ENCODE measurements at places on chromosomes 12 and 14.

DNA sequence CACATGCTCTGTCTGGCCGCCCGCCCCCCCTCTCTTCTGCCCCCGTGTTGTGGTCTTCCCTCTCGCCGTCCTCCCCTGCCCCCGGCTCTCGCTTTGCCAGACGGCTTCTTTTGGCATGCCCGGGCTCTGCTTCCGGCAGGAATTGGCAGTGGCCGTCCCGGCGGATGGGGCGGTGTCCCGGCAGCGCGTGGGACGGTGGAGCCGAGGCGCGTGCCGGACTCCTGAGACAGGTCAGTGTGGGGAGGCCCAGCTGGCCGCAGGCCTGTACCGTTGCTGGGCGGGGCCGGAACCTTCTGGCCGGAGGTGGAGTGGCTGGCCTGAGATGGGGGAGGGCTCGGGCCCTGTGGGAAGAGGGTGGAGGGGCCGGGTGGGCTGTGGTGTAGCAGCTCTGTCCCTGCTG is 17.1 kb downstream of the KIF26A start:
- DNase-seq = no peak

- DNase-seq = no peak
These were observed 30.8 kb downstream of the MIA2 start for GRCh38 chr14:39264558-39264957.

DNA sequence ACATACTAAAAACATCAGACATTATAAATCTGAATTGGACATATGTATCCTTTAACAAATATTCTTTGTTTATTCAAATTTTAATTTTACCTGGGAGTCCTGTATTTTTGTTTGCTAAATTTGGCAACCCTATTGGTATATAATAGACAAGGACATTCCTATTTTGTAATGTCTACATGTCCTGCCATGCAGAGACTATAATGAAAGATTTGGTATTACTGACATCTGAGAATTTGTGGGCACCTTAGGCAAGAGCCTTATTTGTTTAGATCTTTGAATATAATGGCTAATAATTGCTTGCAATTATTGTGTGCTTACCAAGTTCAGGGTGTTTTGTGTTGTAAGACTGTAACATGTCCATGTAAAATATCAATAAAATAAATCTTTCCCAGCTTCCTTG is 334.4 kb downstream of the KCNH5 start:
- DNase-seq = no peak

DNA sequence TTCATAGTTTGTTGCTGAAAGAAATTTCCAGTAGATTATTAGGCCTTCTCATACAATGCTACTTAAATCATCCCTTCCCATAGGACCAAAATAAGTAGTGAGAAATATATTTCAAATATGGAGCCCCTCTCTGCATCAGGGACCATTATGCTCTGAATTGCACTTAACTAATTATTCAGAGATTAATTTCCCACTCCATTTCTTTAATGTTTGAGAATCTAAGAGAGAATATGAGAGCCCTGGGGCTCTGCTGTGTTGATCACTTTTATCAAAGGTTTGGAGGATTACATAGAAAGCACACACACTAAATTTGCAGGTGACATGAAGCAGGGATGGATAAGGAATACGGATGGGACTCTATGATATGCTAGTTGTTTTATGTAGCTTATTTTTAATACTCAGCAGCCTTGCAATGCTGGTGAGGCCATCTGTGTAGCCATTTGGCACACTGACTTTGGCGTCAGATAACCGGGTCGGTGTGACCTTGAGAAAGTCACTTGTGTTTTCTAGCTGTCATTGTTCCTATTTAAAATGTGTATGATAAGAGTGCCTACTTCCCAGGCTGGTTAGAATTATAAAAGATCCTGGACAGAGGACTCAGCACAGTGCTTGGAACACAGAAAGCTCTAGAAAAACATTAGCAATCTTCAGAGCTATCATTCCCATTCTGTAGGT is 49.9 kb upstream of the FBXO21 start:
- DNase-seq = no peak

DNA sequence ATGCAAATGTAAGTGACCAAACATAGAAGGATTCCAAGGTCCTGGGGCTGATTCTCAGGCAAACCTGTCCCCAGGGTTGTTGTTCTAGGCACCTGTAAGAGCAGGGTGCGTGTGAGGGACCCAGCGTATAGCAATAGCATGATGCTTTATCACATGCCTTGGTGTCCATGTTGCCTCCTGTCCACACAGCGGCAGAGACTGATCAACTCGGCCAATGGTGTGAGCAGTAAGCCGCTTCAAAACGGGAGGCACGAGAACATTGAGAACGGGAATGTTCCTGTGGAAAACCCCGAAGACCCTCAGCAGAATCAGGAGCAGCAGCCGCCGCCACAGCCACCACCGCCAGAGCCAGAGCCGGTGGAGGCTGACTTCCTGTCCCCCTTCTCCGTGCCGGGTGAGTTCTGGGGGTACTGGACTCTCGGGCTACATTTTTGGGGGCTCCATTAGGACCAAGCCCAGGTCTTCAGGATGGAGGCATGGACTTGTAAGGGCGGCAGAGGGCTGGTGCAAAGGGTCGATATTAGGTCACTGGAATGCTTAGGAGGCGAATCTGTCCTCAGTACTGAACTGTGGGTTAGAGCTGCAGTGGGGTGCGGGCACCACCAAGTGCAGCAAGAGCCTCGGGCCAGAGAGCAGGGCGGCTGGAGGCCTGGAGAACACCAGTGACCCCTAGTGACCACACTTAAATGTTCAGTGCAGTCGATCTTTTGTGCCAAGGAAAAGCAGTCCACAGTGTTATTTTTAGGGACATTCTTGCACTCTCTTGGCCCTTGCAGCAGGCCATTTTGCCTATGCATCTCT is 57.2 kb upstream of the RIN3 start:
- peak; percentile 79 for DNase-seq

GRCh38 chr12:32776258-32776657 is 20.6 kb upstream of the YARS2 start:
- DNase-seq = no peak

DNA sequence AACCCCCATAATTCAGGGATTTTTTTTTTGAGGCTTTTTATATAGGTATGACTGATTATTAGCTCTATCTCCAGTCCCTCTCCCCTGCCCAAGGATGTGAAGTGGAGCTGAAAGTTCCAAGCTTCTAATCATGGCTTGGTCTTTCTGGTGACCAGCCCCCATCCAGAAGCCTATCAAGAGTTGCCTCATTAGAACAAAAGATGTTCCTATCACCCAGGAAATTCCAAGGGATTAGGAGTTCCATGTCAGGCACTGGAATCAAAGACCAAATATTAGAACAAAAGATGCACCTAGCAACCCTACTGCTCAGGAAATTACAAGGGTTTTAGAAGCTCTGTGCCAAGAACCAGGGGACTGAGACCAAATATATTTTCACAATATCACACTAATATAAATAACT is 29.9 kb downstream of the LRP6 start:
- no peak for DNase-seq

DNA sequence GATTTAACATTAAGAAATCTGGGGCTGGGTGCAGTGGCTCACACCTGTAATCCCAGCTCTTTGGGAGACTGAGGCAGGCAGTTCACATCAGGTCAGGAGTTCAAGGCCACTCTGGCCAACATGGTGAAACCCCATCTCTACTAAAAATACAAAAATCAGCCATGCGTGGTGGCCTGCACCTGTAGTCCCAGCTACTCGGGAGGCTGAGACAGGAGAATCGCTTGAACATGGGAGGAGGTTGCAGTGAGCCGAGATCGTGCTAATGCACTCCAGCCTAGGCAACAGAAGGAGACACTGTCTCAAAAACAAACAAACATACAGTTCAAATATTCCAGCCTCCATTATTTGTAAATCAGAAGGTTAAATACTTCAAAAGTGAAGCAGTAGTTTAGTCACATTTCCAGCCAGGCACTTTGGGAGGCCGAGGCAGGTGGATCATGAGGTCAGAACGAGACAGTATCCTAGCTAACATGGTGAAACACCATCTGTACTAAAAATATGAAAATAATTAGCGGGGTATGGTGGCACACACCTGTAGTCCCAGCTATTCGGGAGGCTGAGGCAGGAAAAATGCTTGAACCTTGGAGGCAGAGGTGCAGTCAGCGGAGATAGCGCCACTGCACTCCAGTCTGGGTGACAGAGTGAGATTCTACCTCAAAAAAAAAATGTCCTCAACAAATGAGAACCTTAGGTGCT is 30.3 kb downstream of the HNRNPC start:
- no peak for DNase-seq

GRCh38 chr12:40222247-40222646 is 2.5 kb upstream of the LRRK2 start:
- no peak for DNase-seq

GRCh38 chr14:67853715-67854114 is 34.1 kb downstream of the RAD51B start:
- no peak for DNase-seq

DNA sequence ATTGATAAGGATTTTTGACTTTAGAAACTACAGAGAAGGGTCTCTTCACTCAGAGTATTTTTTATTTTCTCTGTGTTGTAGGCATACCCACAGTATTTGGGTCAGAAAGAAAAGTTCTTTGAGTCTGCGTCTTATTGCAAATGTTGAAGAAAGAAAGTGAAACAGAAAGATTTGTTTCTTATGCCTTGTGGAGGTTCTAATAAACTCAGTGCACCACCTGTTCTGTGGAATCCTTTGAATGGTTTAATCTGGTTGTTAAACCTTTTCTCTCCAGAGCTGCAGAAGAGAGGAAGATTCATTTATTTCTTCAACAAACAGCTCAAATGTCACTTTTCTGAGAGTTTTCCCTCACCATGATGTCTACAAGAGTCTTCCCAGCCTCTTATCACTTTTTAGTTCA is 146.6 kb upstream of the PLEKHG7 start:
- no peak for DNase-seq

GRCh38 chr14:97978341-97978740 is 1181.2 kb downstream of the VRK1 start:
- no peak for DNase-seq

GRCh38 chr12:14984036-14984435 is 11.2 kb downstream of the PDE6H start:
- no peak for DNase-seq

DNA sequence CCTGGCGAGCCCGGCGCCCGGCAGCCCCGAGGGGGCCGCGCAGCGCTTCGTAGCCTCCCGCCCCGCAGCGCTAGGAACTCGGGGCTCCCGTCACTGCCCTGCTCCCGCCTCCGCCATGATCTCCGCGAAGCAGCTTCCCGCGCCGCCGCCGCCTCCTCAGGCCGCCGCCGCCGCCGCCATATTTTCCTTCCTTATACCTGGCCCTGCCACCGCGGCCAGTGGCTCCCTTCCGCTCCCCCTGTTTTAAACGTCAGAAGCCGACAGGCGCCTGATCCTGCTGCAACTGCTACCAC is 286 bp downstream of the PPP4R3A start:
- DNase-seq = no peak

GRCh38 chr14:94850309-94851211 is 80.6 kb upstream of the GSC start:
- DNase-seq = no peak

GRCh38 chr14:81982046-81982445 is 448.4 kb upstream of the SEL1L start:
- DNase-seq = no peak

GRCh38 chr14:24052656-24053547 is 1.1 kb downstream of the CARMIL3 start:
- DNase-seq = no peak

GRCh38 chr12:51321882-51322281 is 2.1 kb downstream of the BIN2 start:
- no peak for DNase-seq

GRCh38 chr14:89443042-89443629 is 26.1 kb upstream of the FOXN3 start:
- DNase-seq = no peak

DNA sequence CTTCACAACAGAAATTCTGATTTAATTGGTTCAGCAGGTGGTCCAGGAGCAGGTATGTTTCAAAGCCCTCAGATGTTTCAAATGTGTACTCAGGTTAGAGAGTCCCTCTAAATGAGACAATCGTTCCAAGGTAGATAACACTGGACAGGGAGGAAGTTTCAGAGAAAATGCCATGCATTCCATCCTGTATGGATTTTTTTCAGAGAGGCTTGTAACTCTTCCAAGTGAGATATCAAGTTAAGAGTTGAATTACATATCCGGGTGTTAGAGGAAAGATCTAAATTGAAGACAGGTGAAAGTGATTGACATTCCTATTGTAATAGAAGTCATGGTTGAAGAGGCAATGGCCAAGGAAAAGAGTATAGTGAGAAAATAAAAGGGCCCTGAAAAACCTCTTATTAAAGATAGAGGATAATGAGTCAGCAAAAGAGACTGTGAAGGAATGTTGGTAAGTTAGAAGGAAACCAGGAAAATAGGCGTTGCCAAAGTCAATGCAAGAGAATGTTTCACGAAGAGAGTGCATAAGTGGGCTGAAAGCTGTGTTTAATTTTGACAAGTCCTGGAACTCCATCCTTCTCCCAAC is 105.8 kb downstream of the BMP4 start:
- peak; percentile 36 for DNase-seq

DNA sequence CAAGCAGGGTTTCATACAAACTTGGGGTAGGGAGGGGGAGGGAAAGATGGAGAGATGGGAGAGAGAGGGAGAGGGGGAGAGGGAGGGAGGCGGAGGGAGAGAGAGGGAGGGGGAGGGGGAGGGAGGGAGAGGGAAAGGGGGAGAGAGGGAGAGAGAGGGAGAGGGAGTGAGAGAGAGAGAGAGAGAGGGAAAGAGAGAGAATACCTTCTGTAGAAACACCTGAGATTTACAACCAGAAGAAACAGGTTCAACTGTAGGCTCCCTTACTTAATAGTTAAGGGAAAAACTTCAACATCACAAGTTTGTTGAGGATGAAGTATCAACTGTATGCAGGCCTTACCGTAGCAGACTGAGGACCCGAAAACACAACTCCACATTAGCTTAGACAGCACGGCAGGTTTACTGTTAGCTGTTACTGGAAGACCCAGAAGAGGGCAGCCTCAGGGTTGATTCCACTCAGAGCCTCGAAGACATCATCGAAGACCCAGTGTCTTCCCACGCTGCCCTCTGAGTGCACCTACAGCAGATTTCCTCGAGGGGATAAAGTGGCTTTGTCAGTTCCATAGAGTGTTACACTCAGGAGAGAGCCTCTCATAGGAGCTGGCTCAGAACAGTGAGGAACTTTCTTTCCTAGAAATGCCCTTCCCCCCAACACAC is 72.4 kb downstream of the NT5DC3 start:
- DNase-seq = no peak

- DNase-seq = no peak
These were observed 24.4 kb upstream of the CD27 start for GRCh38 chr12:6420364-6420763.

DNA sequence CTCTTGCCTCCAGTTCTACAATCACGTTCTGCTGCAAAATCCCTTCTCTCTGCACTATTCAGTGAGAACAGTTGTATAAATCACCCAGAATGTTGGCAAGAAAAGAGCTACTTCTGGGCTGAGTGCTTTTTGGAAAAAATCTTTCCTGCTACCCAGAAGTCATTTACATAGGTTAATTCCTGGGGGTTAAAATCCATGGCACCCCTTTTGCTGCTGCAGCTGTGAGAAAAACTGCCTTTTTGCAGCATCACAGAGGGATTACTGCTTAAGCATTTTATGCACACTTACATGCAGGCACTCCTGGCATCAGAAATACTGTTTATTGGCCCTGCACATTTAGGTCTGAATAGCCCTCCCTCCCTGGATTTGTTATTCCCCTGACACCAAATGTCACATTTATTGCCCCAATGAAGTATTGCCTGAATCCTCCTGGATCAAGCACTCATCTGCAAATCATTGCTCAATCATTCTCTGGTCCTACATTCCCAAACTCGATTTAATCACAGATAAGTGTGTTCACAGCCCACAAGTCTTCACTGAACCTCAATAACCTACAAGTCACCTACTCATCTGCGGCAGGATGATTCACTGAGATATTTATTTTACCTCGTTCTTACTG is 43.1 kb upstream of the CCDC196 start:
- DNase-seq = no peak

GRCh38 chr12:108734200-108734906 is 3.0 kb upstream of the CORO1C start:
- peak; percentile 67 for DNase-seq

Data from HTR-8/SVneo (cell line).